ENCODE measurements at places on chromosomes 4 and X.

- no peak for DNase-seq
Observed at GRCh38 chrX:11188664-11189063, 77.5 kb downstream of the HCCS start.

GRCh38 chrX:75038925-75039324 lies 113.7 kb upstream of the NEXMIF start:
- no peak for DNase-seq

GRCh38 chr4:26080870-26081628 lies 167.0 kb downstream of the SMIM20 start:
- no peak for DNase-seq

GRCh38 chrX:136034668-136035067 lies 49.4 kb downstream of the SLC9A6 start:
- DNase-seq: no peak

GRCh38 chr4:110618581-110619462 lies 4.1 kb downstream of the PITX2 start:
- DNase-seq: no peak

- DNase-seq: no peak
Observed at GRCh38 chrX:147838465-147839131, 73.1 kb upstream of the FMR1 start.

- DNase-seq: no peak
Observed at GRCh38 chr4:6591781-6592180, 16.8 kb downstream of the MAN2B2 start.

- DNase-seq: no peak
Observed at GRCh38 chr4:31964685-31965084, 1244.5 kb downstream of the PCDH7 start.

DNA sequence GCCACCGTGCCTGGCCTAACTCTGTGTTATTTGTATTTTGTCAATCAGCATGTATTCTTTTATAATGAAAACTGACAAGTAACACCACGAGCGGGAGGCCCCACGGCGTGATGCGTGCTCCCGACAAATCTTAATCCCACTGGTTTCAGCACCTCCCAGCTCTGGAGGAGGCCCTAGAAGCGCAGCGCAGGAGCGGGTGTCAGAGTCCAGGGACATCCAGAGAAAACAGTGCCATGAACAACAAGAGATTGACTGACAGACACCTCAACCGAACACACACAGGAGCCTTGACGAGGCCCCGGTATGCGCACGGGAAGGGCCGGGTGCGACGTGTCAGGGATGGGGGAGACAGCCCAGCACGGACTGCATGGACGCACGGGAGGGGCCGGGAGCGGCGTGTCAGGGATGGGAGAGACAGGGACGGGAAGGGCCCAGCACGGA lies 23.0 kb downstream of the GAK start:
- no peak for DNase-seq

GRCh38 chr4:7872264-7872771 lies 67.3 kb downstream of the AFAP1 start:
- DNase-seq: no peak

- no peak for DNase-seq
Observed at GRCh38 chrX:120136840-120137239, 21.1 kb upstream of the RHOXF1 start.

DNA sequence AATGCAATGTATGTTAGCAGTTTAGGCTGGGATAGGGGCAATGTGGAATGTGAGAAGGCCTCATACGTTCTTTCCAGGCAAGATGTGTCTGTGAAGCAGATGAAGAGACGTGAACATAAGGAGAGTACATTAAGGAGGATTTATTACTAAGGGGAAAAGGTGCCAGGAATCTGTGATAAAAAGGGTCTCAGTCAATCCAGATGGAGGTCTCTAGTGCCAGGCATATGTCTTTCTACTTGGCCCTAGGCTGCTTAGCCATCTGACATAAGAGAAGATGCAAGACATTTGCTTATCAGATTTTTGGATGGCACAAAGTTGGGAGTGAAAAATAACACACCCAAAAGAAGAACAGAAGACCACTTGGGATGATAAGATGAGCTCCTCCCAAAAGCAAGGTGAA lies 93.0 kb upstream of the PRKG2 start:
- DNase-seq: no peak

DNA sequence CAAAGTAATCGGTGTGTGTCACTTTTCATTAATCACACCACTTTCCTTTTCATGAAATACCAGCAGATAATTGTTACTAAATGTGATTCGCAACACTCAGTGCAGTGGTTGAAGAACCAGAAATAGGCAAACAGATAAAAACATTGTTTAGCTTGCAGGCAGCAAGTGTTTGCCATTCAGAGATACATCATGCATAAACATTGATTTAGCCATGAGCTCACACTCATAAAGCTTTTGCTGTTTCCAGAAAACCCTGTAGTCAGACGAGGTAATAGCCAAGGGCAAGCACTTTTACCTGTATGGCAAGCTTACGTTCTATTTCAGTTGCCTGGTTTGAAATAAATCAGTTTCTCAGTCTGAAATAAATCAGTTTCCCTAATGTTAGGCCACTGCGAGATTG lies 542.0 kb upstream of the TENM3 start:
- no peak for DNase-seq

GRCh38 chr4:142557239-142557801 lies 288.8 kb downstream of the INPP4B start:
- no peak for DNase-seq

GRCh38 chr4:89146196-89146595 lies 34.9 kb downstream of the TIGD2 start:
- DNase-seq: no peak
